ENCODE measurements at places on chromosomes 6 and 20.

DNA sequence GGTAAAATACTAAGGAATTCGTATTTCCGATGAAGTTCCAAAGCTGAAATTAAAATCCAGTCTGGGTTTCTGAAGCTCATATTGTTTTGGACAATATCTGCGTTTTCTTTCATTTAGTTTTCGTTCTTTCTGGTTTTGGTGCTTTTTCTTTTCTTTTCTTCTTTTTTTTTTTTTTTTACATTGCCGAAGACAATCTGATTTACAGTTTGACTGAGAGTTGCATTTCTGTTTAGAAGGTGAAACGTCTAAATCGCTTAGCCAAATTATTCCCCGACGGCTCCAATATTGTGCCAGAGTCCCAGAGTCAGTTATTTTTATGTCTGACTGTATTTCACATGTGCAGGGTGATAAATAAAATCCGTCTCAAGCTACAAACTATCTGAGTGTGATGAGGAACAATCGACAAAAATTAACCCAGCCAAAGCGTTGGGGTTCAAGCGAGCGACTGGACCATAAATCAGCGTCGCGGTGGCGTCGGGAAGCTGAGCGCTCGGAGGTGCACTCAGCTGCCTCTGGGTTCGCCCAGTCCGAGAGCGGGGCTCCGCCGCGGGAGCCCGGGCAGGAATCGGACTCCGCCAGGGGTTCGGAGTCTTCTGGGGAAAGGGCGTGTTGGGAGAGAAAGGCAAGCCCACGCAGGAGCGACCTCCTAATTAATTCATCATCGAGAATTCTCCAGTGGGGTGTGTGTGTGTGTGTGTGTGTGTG, 8.2 kb upstream of the TBX18 start:
- DNase-seq: no peak

GRCh38 chr6:21450149-21450548, 143.4 kb upstream of the SOX4 start:
- no peak for DNase-seq

DNA sequence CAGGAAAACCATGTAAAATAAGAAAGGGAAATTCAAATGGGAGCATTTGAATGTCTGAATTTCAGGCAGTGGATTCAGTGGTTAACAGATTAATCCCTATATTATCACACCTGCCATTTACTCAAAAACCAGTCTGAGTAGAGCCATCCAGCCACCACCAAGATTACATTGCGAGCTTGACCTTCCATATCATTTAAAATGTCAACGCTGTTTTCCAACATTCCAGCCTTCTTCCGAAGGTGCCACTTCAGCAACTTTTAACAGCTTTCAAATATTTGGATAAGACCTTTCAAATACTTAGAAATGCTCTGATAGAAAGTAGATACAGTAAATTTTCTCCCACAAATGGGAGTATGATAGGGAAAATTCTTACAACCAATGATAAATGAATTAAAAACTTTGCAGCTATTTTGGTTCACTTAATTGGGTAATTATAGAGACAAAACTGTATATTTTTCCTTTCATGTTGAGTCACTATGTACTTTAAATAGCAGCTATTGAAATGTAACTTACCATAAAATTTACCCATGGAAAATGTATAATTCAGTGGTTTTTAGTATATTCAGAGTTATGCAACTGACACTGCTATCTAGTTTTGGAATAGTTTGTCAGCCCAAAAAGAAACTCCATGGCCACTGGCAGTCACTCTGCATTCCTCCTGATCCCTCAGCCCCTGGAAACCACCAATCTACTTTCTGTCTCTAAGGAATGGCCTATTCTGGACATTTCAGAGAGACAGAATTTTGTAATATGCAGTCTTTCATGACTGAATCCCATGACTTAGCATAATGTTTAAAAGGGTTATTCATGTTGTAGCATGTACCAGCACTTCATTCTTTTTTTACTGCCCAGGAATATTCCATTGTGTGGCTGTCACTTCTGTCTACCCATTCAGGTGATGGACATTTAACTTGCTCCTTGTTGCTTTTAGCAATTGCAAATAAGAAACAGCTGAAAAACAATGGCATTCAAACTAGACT, 21.5 kb downstream of the EZR start:
- DNase-seq: peak; percentile 80

GRCh38 chr6:145272246-145272645, 463.1 kb downstream of the EPM2A start:
- DNase-seq: no peak

- no peak for DNase-seq
Measured at GRCh38 chr20:40602381-40602780, 86.7 kb downstream of the MAFB start.

GRCh38 chr6:106244521-106244920, 81.0 kb downstream of the ATG5 start:
- no peak for DNase-seq

DNA sequence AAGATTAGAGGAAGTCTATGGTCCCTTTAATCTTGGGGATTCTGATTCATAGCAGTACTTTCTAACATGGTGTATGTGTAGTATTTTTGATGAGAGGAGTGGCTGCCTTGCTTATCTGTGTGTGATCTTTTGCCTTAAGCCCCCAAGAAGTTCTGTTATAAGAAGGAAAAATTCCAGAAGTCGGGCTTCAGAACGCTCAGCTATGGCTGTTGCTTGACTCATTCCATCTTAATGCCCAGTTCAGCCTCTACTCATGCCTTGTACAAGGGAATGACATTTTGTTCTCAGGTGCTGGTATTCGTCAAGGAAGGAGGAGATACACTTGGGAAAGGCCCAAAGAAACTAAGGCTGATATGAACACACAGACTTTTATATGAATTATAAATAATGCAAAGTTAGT, 713.0 kb upstream of the MARCKS start:
- no peak for DNase-seq

DNA sequence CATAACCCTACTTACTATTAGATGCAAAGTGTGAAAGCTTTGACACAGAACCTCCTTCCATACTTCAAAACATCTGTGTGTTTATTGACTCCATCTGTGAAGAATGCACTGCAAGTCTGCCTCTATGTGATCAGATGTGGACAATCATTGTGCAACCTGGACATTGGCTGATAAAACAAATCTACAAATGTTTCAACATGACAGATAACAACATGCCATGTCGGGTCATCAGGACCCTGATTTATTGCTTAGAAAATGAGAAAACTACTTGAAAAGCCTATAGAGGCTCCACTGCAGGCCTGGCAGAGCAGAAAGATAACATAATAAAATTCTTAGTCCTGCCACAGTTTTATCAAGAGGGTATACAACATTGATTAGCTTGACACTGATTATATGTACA, 1286.4 kb downstream of the GRIK2 start:
- no peak for DNase-seq

DNA sequence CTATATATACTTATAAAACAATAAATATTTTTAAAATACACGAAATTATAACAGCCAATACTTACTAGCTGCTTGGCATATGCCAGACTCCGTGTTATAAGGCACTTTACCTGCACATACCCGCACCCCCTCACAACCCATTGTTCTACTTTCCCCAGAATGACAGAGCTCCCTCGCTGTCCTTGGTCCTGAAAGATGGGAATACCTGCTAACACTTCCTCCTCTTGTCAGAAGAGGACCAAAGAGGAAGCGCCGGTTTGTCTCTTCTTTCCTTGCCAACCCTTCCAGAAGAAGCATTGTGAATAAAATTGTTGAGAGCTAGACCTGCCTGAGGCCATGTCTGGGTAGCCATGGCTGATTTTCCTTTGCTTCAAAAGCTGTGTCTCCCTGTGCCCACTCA, 149.3 kb downstream of the PTPRT start:
- peak; percentile 5 for DNase-seq

DNA sequence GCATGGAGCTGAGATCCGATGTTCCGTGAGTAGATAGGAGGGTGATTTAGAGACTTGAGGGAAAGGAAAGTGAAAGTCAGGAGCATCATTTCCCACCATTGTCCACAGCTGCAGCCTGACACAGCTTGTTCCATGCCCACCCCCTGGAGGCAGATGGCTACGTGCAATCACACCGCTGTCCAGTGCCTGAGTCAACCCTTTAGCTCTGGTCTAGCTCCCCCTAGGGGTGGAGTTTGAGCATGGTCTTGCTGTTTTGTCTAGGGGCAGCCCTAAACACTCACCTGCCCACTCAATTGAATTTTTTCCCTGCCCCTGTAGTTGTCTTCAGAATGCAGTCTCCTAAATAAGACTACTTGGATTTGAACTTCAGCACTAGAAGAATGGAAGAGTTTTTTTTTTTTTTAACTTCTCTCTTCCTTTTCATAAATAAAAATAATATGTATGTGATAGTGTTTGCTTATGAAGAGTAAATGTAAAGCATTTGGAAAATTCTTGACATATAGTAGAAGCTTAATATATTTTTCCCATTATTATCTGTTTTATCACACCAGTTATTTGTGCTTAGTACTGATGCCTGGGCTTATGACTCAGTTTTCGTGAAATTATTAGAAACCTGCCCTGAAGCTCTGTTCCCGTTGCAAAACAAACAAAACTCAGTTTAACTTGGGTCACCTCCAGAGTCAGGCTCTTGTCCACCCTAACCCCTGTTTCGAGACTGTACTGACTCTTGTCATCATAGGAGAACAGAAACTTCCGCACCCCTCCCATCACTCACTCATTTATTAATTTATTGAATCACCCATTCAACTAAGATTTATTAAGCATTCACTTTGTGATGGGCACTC, 814.8 kb downstream of the MAFB start:
- peak; percentile 72 for DNase-seq

GRCh38 chr6:136210398-136211165, 39.5 kb downstream of the MTFR2 start:
- no peak for DNase-seq

- DNase-seq: peak; percentile 62
Measured at GRCh38 chr6:130945401-130945919, 117.6 kb downstream of the EPB41L2 start.

All from fibroblast of skin of back (primary cell).